ENCODE measurements at places on chromosomes 3 and 15.

- DNase-seq: no peak
These were observed 319.8 kb upstream of the LRRFIP2 start for GRCh38 chr3:37494216-37494615.

GRCh38 chr3:157916672-157917071, 189.5 kb downstream of the SHOX2 start:
- DNase-seq: no peak

DNA sequence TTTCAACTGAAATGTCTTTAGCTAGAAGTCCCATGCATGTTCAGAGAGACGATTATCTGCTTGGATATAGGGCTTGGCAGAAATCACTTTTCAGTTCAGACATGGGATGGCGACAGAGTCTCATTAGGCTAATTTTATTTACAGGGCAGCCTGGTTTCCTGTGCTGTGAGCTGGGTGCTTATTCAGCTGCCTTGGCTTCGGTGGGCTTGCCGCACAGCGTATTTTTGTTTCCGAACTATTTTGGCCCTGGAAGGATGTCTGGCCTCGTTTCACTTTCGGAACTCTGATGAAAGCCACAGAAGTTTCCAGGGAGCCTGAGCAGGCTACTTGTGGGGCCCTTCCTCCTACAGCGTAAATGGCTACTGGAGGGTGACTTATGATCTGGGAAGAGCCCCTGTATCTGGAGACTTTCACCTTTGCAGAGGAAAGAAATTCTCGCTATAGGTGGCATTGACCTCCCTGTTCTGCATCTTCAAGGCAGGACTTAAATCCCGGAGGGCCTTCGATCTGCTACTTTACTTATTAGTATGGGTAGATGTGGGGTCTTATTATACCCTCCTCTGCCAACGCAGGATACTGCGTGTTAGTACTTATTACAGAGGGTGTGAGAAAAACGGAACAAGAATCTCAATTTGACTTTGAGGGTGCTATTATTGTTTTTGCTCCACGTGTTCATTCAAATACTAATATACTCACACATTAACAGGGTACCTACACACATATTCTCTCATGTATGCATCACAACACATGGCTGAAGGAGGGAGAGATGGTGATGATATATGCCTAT, 364.0 kb upstream of the RBMS3 start:
- DNase-seq: peak; percentile 28

- no peak for DNase-seq
These were observed 136.7 kb upstream of the TLE3 start for GRCh38 chr15:70234256-70234905.

- DNase-seq: peak; percentile 76
These were observed 41.5 kb downstream of the TOPBP1 start for GRCh38 chr3:133620066-133620784.

GRCh38 chr3:176905331-176905730, 292.0 kb downstream of the TBL1XR1 start:
- DNase-seq: no peak

All from GM10248 (cell line).